IMR-90 (cell line): ENCODE measurements at places on chromosomes 3 and 15. TPM values are rescaled to one million over a fixed set of nuclear protein-coding genes. Genes with fewer than 3 reads are reported as not detected.

- H3K4me1 ChIP-seq: peaks cover 10% of the 10 kb centered on the region
- no peak overlapping the region for H3K27ac ChIP-seq
- no peaks in the 10 kb centered on the region for H3K27me3 ChIP-seq
- DNase-seq: no peak
- no peak overlapping the region for H3K4me3 ChIP-seq
- peaks cover 5% of the 10 kb centered on the region for H3K36me3 ChIP-seq
Measured at GRCh38 chr3:152394246-152394645, 125.5 kb downstream of the MBNL1 start.

GRCh38 chr3:107521469-107522059, 1.2 kb upstream of the BBX start:
- no peak overlapping the region for H3K4me3 ChIP-seq
- H3K27me3 ChIP-seq: peaks cover under 1% of the 10 kb centered on the region; the same call in 1 of the 2 replicates
- no peaks in the 10 kb centered on the region for H3K4me1 ChIP-seq
- DNase-seq: no peak
- no peak overlapping the region for H3K27ac ChIP-seq
- H3K36me3 ChIP-seq: no peaks in the 10 kb centered on the region

DNA sequence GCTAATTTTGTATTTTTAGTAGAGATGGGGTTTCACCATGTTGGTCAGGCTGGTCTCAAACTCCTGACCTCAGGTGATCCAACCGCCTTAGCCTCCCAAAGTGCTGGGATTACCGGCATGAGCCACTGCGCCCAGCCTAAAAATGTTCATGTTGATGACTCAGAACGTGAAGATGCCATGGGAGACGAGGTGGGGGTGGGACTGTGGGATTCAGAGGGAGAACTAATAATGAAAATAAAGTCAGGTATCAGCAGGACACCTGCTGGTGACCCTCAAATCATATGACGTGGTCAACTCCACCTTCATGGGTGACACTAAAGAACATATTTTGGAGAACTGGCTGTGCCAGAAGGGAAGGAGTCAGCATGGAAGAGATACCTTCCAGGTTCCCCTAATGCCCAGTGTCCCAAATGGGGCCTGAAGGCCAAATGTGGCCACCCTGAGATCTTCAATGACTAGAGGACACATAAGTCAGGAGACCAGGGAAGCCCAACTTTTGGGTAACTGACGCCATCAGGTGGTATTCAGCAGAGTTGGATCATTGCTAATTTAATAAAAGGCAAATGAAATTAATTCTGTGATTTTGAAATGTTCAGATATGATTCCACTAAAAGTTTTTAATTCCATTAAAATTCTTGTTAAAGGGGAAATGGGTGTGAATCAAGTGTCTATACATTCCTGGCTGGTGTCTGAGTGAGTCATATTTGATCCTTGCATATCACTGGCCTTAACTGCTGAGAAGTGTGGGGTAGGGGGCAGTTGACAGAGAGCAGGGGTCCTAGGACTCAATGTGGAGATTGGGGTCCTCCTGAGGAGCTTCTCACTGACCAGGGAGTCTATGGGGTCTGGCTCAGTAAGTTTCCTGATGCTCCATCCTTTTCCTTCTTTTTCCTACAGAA, 88.6 kb upstream of the GSK3B start:
- peak; percentile 62 for DNase-seq
- no peak overlapping the region for H3K4me3 ChIP-seq
- peaks cover 4% of the 10 kb centered on the region for H3K4me1 ChIP-seq
- no peaks in the 10 kb centered on the region for H3K36me3 ChIP-seq

- H3K4me3 ChIP-seq: no peak overlapping the region
- peaks cover 4% of the 10 kb centered on the region for H3K4me1 ChIP-seq
- DNase-seq: no peak
- no peaks in the 10 kb centered on the region for H3K36me3 ChIP-seq
- H3K27me3 ChIP-seq: no peaks in the 10 kb centered on the region
Measured at GRCh38 chr15:38128921-38129320, 123.7 kb upstream of the SPRED1 start.

- H3K27ac ChIP-seq: no peak overlapping the region
- no peaks in the 10 kb centered on the region for H3K36me3 ChIP-seq
- DNase-seq: no peak
- no peak overlapping the region for H3K4me3 ChIP-seq
- no peaks in the 10 kb centered on the region for H3K27me3 ChIP-seq
- no peaks in the 10 kb centered on the region for H3K4me1 ChIP-seq
Measured at GRCh38 chr15:79341396-79341795, 30.5 kb downstream of the TMED3 start.

The C15orf62 gene
- under 0.01 TPM in 1 of 2 replicates, not detected in the other for total RNA-seq

GRCh38 chr3:87324609-87325008, 48.2 kb upstream of the POU1F1 start:
- no peaks in the 10 kb centered on the region; the same call in 1 of the 2 replicates for H3K27me3 ChIP-seq
- H3K4me1 ChIP-seq: no peaks in the 10 kb centered on the region
- DNase-seq: no peak
- H3K27ac ChIP-seq: no peak overlapping the region

DNA sequence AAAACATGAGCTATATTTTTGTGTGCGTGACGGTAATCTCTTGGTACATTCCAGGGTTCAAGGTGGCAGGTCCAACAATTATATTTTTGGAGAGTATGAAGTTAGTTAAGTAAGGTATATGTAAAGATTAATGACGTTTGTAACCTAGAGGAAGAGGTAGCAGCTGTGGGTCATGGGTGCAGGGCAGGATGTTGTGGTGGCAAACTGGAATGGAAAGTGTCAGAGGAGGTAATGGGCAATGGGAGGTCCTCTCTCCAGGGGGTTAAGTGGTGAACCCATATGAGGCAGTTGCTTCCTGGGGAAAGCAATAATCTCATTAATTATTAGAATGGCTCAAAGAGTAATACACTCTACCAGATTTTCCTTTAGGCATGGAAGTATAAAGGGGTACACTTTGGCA, 1.0 kb upstream of the CD200R1L start:
- H3K27ac ChIP-seq: no peak overlapping the region
- no peaks in the 10 kb centered on the region for H3K36me3 ChIP-seq
- no peak overlapping the region for H3K4me3 ChIP-seq
- DNase-seq: no peak
- peaks cover 2% of the 10 kb centered on the region; the same call in 1 of the 2 replicates for H3K27me3 ChIP-seq

- no peaks in the 10 kb centered on the region for H3K27me3 ChIP-seq
- peak within 1 kb of the TSS; percentile 72 for H3K4me3 ChIP-seq
- no peaks in the 10 kb centered on the region for H3K4me1 ChIP-seq
- H3K27ac ChIP-seq: peak within 1 kb of the TSS; percentile 74
- no peaks in the 10 kb centered on the region; the same call in 1 of the 2 replicates for H3K36me3 ChIP-seq
Measured at GRCh38 chr3:121749276-121750086, at the start of gene GOLGB1. GOLGB1 (minus strand) TSS chr3:121749741; CDS start chr3:121730971, 18,770 bp downstream.

The LHFPL4 gene
- total RNA-seq: not detected in 2 replicates

GRCh38 chr15:50053055-50053856, 65.8 kb downstream of the ATP8B4 start:
- H3K27me3 ChIP-seq: no peaks in the 10 kb centered on the region
- no peak overlapping the region for H3K4me3 ChIP-seq
- H3K36me3 ChIP-seq: no peaks in the 10 kb centered on the region
- H3K4me1 ChIP-seq: peaks cover 27% of the 10 kb centered on the region

GRCh38 chr3:38524141-38524739, 28.1 kb downstream of the EXOG start:
- no peak overlapping the region for H3K4me3 ChIP-seq
- H3K4me1 ChIP-seq: peaks cover 5% of the 10 kb centered on the region
- no peak overlapping the region for H3K27ac ChIP-seq
- no peaks in the 10 kb centered on the region for H3K27me3 ChIP-seq
- DNase-seq: peak; percentile 77
- H3K36me3 ChIP-seq: peaks cover 7% of the 10 kb centered on the region; the same call in 1 of the 2 replicates

DNA sequence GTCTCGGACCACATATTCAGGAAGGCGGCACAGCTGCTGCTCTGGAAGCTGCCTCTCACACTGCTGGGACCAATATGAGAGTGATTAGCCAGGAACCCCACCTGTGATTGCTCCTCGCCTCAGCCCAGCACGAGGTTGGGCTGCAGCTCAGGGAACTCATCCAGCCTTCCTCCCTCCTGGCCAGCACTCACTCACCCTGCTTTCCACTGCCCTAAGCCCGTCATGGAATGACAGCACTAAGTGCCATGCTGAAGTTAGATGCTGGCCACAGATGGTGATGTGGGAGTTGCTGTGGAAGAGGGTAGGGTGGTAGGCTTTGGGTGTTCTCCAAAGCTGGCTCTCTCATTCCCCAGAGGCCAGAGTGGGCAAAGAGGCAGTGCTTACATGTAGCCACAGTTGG, 7.3 kb downstream of the MST1R start:
- no peak overlapping the region for H3K27ac ChIP-seq
- H3K4me3 ChIP-seq: no peak overlapping the region
- peaks cover 8% of the 10 kb centered on the region for H3K4me1 ChIP-seq
- H3K27me3 ChIP-seq: no peaks in the 10 kb centered on the region

GRCh38 chr3:78764634-78765033, 1003.2 kb downstream of the ROBO1 start:
- no peak overlapping the region for H3K27ac ChIP-seq
- no peaks in the 10 kb centered on the region for H3K4me1 ChIP-seq
- no peak overlapping the region for H3K4me3 ChIP-seq
- H3K27me3 ChIP-seq: no peaks in the 10 kb centered on the region
- no peaks in the 10 kb centered on the region for H3K36me3 ChIP-seq

- DNase-seq: peak; percentile 40
- H3K27ac ChIP-seq: no peak overlapping the region
- H3K27me3 ChIP-seq: no peaks in the 10 kb centered on the region
- peaks cover 5% of the 10 kb centered on the region for H3K4me1 ChIP-seq
- H3K4me3 ChIP-seq: no peak overlapping the region
Measured at GRCh38 chr15:96093063-96093462, 237.4 kb upstream of the NR2F2 start.

The FAM174B gene
- total RNA-seq: 0.18 and 0.56 TPM in 2 replicates

The PAQR5 gene
- 2.7 and 3.3 TPM in 2 replicates for total RNA-seq

The CTXN2 gene
- total RNA-seq: not detected in 2 replicates
